ENCODE measurements at places on chromosomes 4 and X.

DNA sequence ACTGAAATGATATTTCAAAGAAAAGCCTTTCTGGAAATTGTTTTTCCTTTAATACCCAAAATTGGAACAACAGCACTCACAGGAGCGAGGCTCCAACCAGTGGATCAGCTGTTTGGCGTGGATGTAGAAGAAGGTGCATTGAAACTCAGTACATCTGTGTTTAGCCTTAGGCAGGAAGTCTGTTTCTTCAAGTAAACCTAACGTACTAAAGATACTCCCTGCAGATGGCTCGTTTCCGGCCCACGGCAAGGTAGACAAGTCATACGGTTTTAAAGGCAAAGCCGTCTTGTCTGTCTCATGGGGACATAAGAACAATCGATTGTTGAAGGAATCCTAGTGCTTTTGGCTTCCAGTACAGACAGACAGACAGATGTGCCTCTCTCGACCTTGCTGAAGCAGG, 50.0 kb upstream of the CLCN4 start:
- no peak for DNase-seq

- DNase-seq = no peak
Measured at GRCh38 chrX:37847733-37848197, 394 bp upstream of the DYNLT3 start.

GRCh38 chr4:80011636-80012236, 61.3 kb downstream of the ANTXR2 start:
- no peak for DNase-seq

DNA sequence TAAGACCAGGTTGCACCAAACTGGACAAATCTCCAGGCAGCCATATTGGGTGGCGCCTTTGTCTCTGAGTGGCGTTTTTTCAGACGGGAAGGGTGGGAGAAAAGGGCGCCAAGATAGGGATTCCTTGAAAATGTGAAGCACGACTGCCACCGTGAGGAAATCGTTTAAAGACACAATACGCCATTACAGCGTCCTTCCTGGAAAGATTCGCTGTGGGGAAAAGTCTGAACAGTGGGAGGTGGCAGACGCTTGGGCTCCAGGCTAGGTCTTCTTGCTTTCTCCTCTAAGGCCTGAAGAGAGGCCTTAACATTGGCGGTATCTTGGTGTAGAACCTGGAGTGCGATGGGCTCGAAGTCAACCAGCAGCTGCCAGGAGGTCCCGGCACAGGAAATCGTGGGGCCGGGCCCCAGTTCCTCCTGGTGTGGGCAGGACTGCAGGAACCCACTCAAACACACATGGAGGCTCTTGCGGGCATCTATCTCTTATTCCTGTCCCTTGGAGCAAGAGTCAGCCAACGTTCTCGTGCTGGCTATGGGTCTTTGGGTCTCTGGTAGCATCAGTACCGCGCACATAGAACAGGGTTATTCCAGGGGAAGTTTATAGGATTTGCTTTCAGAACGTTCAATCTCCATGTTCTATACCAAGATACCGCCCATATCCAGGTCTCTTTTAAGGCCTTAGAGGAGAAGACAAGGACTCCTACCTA, 208.8 kb downstream of the OR13H1 start:
- peak; percentile 92 for DNase-seq

DNA sequence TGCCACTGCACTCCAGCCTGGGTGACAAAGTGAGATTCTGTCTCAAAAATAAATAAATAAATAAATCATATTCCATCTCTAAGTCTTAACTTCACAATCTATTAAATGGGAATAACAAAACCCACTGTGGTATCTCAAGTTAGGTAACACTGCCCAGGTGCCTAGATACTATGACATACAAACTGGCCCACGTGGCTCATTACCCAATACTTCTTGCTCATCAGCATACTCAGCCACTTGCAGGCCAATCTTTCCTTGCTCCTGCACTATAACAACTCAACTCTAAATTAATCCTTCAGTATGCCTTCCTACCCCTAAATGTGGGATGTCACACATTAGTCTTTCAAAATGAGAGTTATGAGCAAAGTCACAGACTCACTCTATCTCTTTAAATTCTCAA, 230.1 kb downstream of the OPHN1 start:
- DNase-seq = no peak

GRCh38 chrX:133655275-133656265, 240.3 kb upstream of the GPC4 start:
- DNase-seq = no peak

- DNase-seq = no peak
Measured at GRCh38 chr4:158850371-158850770, 81.5 kb downstream of the FNIP2 start.

GRCh38 chr4:163495900-163496299, 1.4 kb downstream of the TMA16 start:
- DNase-seq = no peak

Measured in retina (tissue), 1 donor.